ENCODE measurements at places on chromosomes 2 and 18.

DNA sequence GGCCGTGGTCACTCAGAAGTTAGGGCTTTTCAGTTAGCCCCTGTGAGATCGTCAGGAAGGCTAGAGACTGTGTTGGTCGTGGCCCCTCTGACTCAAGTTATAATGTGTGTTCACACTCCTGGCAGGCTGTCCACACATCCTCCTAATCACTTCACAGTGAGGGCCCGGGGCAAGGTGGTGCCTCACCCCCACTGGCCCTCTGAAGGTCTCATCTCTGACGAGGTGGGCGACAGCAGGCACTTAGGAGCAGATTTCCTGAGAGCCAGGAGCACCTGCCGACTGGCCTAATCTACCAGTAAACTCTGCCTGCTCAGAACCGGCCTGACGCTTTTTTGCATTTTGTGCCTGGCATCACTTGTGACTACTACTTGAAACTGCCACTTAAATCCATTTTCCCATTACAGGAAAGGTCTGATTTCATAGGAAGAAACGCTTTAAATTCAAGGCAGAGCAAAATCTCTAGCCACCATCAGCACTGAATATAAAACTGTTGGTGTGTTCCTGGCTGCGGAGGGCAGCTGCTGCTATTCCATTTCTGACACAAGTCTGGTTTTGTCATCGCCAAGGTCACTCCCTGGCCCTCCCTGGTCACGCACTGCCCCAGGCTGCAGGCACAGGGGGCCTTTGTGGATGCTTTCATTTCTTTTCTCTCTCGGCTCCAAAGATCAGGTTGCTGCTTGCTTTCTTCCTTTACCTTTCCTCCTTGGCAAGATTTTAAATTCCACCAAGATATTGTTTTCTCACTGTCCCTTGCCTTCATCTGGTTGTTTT, 48.0 kb downstream of the RAB12 start:
- no peak for DNase-seq

GRCh38 chr2:159217676-159218075, 68.8 kb downstream of the WDSUB1 start:
- DNase-seq: no peak

DNA sequence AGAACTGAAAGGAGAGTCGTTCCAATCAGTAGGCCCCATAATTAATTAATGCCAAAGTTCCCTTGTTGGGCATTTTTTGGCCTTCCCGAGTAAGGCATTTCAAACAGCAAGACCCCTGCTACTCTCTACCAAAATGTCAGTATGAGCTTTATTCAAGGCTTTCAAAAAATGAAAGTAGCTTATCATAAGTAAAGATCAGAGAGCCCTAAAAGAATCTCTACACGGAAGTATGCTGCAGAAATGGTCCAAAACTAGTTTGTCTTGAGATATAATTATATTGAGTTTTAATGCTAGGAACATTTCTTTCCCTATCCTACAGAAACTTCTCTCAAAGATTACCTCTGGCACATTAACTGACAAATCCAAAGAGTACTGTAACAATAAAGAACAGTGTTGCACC, 43.9 kb downstream of the RTN4 start:
- DNase-seq: no peak

DNA sequence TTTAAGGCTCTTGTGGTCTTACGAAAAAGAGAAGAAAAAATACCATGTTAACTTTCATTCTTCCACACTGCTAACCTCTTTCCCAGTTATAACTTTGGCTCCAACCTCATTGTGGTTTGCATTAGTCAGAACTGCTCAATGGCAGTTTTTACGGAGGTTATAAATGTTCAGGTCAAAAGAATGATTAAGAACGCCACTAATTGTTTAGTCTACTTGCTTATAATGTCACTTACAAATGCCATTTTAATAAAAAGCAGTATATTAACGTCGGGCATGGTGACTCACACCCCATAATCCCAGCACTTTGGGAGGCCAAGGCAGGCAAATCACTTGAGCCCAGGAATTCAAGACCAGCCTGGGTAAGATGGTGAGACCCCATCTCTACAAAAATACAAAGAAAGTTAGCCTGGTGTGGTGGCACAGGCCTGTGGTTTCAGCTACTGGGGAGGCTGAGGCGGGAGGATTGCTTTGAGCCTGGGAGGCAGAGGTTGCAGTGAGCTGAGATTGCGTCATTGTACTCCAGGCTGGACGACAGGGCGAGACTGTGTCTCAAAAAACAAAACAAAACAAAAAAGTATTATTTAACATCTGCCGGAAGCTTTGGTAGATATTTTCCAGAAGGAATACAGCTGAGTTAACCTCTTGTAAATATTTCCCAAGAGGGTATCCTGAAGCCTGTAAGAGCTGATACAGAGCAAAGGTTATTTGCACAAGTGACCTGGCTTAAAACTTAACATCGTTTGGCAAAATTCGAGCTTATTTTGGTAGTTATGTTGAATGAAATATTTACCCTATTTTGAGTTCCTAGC, 5.1 kb downstream of the AGPS start:
- no peak for DNase-seq

DNA sequence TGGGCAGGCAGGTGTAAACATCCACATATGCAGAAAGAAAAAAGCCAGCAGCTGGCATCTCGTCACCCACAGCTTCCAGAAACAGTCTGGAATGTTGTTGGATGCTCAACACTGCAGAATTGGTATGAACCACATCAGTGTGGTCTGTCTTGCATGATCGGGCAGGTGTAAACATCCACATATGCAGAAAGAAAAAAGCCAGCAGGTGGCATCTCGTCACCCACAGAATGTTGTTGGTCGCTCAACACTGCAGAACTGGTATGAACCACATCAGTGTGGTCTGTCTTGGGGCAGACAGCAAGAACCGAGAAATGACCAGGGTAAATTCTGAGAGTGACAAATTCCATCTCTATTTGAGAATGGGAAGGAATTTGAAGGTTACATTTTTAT, 39.6 kb downstream of the DOCK10 start:
- no peak for DNase-seq

GRCh38 chr2:196949116-196949515, 22.6 kb upstream of the PGAP1 start:
- DNase-seq: no peak

DNA sequence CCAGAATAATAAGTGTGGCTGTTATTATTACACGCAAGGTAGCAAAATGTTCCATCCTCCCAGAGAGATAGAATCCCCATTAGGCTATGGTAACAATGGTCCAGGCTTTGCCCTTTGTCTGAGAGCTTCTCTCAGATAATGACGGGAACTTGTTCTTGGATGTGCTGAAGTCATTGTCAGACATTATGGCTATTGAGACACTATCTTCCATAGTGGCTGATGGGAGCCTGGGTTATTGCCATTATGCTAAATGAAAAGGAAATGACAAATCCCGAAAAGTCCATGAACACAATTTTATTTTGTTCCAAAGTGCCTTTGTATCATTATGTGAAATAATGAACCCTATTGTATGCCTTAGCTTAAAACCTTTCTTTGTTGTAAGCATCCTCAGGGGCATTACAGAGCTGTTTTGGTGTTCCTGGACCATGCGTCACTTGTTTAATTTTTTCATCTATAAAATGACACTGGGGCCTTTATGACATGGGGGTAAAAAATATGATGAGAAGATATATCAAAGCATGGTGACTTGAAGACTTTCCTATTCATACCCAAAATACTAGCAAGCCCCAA, 218.5 kb downstream of the KCNS3 start:
- no peak for DNase-seq

GRCh38 chr2:16330982-16331381, 334.7 kb downstream of the CYRIA start:
- DNase-seq: no peak

DNA sequence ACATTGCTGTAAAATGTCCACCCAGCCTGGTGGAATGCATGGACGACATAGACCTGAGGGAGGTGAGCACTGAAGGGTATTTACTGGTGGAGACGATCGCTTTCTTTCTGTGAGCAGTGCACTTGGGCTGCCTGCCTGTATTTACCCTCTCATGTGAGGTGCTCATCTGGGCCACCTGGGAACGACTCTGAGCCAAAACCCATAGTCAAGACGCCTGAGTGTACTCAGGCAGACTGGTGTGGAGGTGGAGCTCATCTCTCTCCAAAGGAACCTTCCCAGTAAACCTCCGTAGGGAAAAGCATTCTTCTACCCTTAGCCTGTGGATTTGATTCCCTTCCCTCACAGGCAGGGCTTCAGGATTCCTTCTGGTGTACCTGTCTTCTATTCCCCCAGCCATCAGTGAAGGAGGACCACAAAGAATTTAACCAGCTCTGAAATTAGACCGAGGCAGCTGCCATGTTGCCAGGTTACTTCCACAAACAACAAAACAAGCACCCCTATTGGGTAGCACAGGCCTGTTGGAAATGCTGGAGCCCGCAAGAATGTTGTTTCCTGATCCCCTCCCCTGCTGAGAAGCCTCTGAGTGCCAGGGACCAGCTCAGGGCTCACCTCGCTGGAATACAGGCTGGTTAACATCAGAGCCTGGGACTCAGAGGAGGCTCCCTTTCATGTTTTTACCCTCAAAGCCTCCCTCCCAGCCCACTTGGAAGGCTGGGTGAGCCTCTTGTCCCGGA, 47.5 kb upstream of the TXNDC2 start:
- no peak for DNase-seq

DNA sequence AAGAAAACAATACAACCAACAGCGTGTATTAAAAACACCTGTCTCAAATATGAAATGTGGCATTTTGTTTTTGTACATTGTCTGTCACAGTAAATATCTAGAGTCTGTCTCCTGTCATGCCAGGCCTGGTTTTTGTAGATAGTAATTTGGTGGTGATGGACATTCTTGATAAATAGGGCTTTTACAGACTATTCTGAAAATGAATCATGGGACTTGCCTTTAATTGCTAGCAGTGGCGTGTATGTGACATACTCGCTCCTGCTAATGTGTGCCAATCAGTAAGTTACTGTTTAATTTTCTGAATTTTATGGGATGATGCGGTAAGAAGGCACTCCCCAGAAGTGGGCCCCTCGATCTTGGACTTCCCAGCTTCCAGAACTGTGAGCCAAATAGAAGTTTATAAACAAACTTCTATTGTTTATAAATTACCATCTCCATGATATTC, 83.7 kb downstream of the TANC1 start:
- DNase-seq: no peak

GRCh38 chr2:176934131-176934530, 278.5 kb upstream of the HNRNPA3 start:
- no peak for DNase-seq

- DNase-seq: no peak
Measured at GRCh38 chr18:34025191-34025801, 199.4 kb downstream of the NOL4 start.

- no peak for DNase-seq
Measured at GRCh38 chr2:226524381-226524843, 275.2 kb downstream of the IRS1 start.

DNA sequence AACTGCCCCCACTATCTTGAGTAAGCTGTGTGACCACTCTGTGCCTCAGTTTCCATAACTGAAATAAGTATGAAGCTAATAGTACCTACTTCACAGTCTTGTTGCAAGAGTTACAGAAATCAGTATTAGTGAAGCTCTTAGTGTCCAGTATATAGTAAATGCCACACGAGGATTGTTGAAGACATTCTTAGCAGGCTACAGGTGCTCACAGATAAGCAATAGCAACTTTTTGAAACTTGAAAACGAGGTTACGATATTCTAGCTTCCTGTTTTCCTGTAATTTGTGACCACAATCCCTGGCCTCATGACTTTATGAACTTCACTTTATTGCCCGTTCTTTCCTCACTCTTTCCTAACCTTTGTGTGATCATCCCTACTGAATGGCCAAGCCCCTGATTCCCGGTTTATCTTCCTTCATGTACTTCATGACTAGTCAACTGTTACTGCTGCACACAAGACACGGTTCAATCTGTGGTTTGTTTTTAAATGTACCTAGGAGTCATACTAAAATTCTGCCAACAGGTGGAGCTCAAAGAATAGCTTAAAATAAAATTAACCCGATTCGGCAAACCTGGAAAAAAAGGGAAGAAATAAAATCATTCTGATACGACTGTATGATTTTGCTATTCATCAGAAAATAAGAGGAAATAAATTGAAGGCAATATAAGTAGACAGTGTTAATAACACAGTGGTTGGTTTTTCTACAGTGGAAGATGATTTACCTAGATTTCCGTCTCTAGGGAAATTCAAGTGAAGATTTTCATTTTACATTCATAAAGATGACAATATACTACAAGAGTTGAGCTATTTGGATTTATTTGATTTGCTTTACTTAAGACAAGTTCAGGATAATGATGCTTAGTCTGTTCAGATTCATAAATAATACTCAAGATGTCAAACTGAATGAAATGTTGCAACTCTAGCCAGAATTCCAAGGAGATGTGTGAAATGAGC, 38.1 kb upstream of the STAT1 start:
- DNase-seq: no peak

DNA sequence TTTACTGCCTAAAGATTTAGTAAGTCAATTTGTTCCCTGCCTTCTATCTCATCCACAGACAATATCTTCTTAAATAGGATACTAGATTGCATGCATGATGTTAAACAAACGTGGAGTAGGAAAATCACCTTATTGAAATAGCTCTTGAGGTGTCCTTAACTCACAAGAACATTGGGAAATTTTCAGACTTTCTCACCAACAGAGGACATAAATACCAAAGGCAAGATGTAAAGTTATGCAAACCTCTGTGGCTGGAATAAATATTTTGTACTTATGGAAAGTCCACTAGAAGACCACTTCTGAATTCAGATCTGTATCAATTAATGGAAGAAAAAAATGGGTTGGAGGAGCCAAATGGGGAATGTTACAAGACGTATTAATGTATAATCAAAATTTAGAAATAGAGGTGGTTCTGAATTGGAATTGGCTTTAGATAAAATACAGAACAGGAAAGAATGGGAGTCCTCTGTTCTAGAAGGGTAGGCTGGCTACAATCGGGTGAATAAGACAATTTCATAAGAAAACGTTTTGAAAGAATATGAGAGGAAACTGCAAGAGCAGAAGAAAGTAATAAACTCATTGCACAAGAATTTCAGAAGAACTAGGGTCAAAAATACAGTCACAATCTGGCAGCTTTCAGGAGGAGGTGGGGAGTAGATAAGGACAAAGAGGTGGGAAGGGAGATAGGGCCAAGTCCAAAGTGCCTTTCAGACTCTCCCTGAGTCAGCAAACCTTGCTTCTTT, 69.3 kb upstream of the FN1 start:
- no peak for DNase-seq

DNA sequence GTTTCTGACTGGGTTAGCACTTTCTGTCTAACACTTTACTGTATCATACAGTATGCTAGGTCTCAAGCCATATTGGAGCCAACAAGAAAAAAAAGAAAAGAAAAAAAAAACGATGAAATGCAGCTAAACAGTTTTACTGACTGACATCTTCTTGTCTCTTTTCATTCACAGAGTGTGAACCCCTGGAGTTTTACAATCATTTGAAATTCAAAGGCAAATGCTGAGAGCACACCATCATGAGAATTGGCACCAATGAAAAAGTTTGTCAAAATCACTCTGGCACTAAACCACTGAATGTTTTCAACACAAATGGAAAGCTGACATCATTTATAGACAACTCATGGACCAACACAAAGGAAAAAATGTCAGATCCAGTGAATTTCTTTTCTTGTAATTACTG, 513.3 kb downstream of the LRRTM4 start:
- DNase-seq: no peak
